Fibroblast of mammary gland (primary cell): ENCODE measurements at places on chromosomes 3 and 15.

DNA sequence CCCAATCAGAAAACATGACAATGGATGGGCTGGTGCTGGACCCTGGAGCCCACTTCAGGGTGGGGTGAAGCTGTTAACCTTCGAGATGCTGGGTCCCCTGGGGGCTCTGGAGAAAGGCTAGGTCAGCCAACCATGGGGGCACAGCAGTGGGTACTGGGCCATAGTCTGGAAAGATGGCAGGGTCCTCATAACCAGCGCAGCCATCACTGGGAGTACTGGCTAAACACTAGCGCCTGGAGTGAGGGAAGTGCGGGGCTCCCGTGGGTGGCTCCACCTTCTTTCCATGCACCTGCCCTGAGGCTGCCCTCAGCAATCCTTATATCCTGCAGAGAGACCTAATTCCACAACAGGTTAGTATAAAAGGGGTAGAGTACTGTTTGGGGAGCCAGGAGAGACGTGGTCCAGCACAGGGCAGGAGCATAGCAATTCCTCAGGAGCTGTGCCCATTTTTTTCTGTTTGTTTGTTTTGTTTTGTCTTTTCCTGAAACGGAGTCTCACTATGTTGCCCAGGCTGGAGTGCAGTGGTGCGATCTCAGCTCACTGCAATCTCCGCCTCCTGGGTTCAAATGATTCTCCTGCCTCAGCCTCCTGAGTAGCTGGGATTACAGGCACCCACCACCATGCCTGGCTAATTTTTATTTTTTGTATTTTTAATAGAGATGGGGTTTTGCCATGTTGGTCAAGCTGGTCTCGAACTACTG is 122.6 kb upstream of the MEF2A start:
- no peak for DNase-seq

GRCh38 chr15:42087926-42088800 is 6.2 kb downstream of the PLA2G4D start:
- DNase-seq: no peak

- no peak for DNase-seq
Measured at GRCh38 chr3:168645180-168645579, 549.5 kb upstream of the GOLIM4 start.

- no peak for DNase-seq
Measured at GRCh38 chr3:174482541-174482940, 376.6 kb upstream of the NAALADL2 start.

- peak; percentile 72 for DNase-seq
Measured at GRCh38 chr3:31196881-31197364, 302.5 kb upstream of the GADL1 start.

- no peak for DNase-seq
Measured at GRCh38 chr3:7973006-7973405, 528.6 kb upstream of the LMCD1 start.
